ENCODE measurements at places on chromosomes 2 and 18.

DNA sequence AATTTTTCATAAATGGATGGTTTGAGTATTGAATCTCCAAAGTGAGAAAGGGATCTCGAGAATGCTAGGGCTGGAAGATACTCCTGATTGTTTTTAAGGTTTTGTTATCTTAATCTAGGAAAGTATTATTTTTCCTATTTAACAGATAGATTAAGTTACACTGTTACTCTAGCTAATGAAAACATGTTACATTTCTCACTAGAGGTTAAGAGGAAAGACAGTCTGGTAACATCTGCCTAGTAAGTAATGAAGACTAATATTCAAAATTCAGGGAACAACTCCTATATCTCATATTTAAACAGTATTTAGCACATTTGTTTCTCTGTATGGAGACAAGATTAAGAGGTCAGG, 2.0 kb downstream of the GALNT3 start:
- H3K36me3 ChIP-seq: no peaks in the 10 kb centered on the region
- no peak for DNase-seq
- no peaks in the 10 kb centered on the region for H3K27me3 ChIP-seq
- peaks cover 20% of the 10 kb centered on the region for H3K4me1 ChIP-seq
- no peak overlapping the region for H3K27ac ChIP-seq

GRCh38 chr2:230840301-230840700, 24.4 kb upstream of the ITM2C start:
- no peak for DNase-seq
- H3K4me1 ChIP-seq: no peaks in the 10 kb centered on the region
- peaks cover 3% of the 10 kb centered on the region for H3K36me3 ChIP-seq
- H3K4me3 ChIP-seq: no peak overlapping the region
- peaks cover 3% of the 10 kb centered on the region for H3K27me3 ChIP-seq
- no peak overlapping the region for H3K27ac ChIP-seq

DNA sequence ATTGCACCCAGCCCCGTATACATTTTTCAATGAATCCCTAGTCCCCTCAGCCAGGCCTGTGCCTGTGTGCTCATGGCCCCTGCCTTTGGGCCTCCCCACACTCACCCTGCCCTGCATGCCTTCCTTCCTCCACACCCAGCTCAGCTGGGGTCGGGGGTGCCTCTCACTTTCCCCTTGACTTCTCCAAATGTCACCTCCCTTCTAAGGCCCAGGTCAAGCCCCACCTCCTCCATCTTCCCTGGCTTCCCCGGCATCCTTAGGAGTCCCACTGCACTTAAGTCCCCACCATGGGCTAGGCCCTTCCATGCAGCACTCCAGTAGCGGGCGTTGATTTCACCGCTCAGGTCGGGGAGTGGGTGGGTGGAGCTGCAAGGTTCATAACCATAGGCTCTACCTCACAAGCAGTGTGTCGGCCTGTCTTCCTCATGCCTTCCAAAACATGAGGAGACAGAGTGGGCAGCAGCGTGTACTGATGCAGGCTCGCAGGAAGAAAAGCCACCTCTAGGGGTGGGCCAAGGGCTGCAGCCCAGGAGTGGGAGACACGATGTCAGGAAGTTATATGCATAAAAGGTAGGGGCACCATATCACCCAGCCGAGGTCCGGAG, 47.7 kb downstream of the DNMT3A start:
- no peaks in the 10 kb centered on the region for H3K27me3 ChIP-seq
- peaks cover 29% of the 10 kb centered on the region for H3K4me1 ChIP-seq
- peak overlapping the region; percentile 53 for H3K27ac ChIP-seq
- H3K36me3 ChIP-seq: no peaks in the 10 kb centered on the region
- peak overlapping the region; percentile 11 for H3K4me3 ChIP-seq

GRCh38 chr2:240426845-240427721, 8.4 kb upstream of the GPC1 start:
- H3K27ac ChIP-seq: no peak overlapping the region
- DNase-seq: no peak
- no peaks in the 10 kb centered on the region for H3K36me3 ChIP-seq
- no peaks in the 10 kb centered on the region for H3K4me1 ChIP-seq
- no peak overlapping the region for H3K4me3 ChIP-seq
- H3K27me3 ChIP-seq: peaks cover 14% of the 10 kb centered on the region

DNA sequence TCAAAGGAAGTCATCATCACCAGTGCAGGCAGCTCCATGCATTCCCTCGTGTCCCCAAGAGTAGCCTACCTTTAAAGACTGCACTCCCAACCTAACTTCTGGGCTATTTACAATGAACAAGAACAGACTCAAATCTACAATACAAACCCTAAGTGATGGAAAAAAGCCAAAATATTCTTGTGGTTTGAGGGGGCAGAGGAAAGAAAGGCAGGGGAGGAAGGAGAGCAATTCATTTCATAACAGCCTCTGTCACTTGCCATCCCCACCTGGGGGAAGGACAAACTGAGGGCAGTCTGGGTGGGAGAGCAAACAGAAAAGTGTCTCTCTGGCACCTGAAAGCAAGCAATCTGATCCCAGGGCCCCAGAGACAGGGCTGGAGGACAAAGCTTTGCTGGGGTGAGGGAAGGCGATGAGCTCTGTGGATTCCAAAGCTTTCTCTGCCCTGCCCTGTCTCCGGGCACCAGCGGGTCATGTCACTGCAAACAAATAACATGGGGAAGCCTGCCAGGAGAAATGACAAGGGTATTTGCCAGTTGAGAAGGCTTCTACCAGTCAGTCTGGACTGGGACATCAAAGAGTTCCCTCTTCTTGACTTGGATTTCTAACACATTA, 528.0 kb upstream of the TNP1 start:
- H3K4me1 ChIP-seq: no peaks in the 10 kb centered on the region
- DNase-seq: no peak
- peaks cover 5% of the 10 kb centered on the region for H3K36me3 ChIP-seq
- no peaks in the 10 kb centered on the region for H3K27me3 ChIP-seq

GRCh38 chr18:66729442-66730239, 125.8 kb upstream of the CDH19 start:
- no peak overlapping the region for H3K27ac ChIP-seq
- no peaks in the 10 kb centered on the region for H3K27me3 ChIP-seq
- no peak for DNase-seq
- peaks cover 1% of the 10 kb centered on the region for H3K36me3 ChIP-seq

GRCh38 chr2:70456585-70457495, 96.8 kb downstream of the TGFA start:
- no peaks in the 10 kb centered on the region for H3K4me1 ChIP-seq
- H3K27me3 ChIP-seq: peaks cover 13% of the 10 kb centered on the region
- no peak overlapping the region for H3K27ac ChIP-seq

DNA sequence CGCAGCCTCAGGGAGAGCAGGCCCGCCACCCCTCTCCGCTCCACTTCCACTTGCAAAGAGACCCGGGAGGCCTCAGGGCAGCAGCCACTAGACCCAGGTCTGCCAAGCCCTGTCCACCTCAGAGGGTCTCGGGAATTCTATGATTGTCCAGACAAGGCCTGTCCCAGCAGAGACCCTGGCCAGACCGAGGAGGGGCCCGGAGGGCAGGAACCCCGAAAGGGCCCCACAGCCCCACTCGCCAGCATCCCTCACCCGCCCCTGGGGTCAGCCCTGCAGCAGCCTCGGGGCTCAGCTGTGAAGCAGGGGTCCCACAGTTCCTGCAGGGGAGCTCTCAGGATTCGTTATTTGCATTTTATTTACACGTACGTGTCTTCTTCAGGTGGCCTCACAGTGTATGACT, 269.5 kb downstream of the EIPR1 start:
- H3K4me1 ChIP-seq: no peaks in the 10 kb centered on the region
- no peak overlapping the region for H3K4me3 ChIP-seq
- DNase-seq: no peak
- no peaks in the 10 kb centered on the region for H3K36me3 ChIP-seq
- no peaks in the 10 kb centered on the region for H3K27me3 ChIP-seq
- no peak overlapping the region for H3K27ac ChIP-seq

GRCh38 chr2:231133365-231134099, 8.7 kb upstream of the HTR2B start:
- no peak overlapping the region for H3K4me3 ChIP-seq
- no peaks in the 10 kb centered on the region for H3K36me3 ChIP-seq
- no peak for DNase-seq
- H3K27me3 ChIP-seq: no peaks in the 10 kb centered on the region
- H3K4me1 ChIP-seq: peaks cover 7% of the 10 kb centered on the region

GRCh38 chr2:110662560-110662959, 15.3 kb downstream of the BUB1 start:
- no peaks in the 10 kb centered on the region for H3K36me3 ChIP-seq
- no peak overlapping the region for H3K27ac ChIP-seq
- no peak overlapping the region for H3K4me3 ChIP-seq
- no peak for DNase-seq

GRCh38 chr18:76371301-76372203, 123.5 kb downstream of the ZNF516 start:
- no peak overlapping the region for H3K27ac ChIP-seq
- H3K27me3 ChIP-seq: no peaks in the 10 kb centered on the region
- peaks cover 20% of the 10 kb centered on the region for H3K4me1 ChIP-seq
- H3K36me3 ChIP-seq: peaks cover 3% of the 10 kb centered on the region
- DNase-seq: no peak

- peaks cover 3% of the 10 kb centered on the region for H3K27me3 ChIP-seq
- no peaks in the 10 kb centered on the region for H3K4me1 ChIP-seq
- H3K4me3 ChIP-seq: no peak overlapping the region
- H3K36me3 ChIP-seq: no peaks in the 10 kb centered on the region
Measured at GRCh38 chr2:2048461-2048860, 282.6 kb downstream of the MYT1L start.

DNA sequence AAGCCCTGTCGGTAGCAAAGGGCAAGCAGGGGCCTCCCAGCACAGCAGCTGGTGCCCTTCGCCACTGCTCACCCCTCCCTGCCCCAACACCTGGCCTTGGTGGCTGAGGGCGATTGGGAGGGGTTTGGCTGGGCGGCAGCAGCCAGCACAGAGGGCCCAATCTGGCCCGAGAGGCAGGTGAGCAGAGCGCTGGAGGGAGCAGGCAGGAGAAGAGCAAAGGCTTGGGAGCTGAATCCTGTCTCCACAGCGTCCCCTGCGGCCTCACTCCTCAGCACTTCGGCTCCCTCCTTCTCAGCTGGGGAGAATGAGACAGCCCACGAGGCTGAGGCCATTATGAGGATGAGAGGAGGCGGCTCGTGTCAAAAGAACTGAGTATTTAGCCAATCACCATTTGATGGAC, 74.9 kb upstream of the TAF1B start:
- no peak for DNase-seq
- H3K27me3 ChIP-seq: peaks cover 10% of the 10 kb centered on the region
- no peak overlapping the region for H3K27ac ChIP-seq

DNA sequence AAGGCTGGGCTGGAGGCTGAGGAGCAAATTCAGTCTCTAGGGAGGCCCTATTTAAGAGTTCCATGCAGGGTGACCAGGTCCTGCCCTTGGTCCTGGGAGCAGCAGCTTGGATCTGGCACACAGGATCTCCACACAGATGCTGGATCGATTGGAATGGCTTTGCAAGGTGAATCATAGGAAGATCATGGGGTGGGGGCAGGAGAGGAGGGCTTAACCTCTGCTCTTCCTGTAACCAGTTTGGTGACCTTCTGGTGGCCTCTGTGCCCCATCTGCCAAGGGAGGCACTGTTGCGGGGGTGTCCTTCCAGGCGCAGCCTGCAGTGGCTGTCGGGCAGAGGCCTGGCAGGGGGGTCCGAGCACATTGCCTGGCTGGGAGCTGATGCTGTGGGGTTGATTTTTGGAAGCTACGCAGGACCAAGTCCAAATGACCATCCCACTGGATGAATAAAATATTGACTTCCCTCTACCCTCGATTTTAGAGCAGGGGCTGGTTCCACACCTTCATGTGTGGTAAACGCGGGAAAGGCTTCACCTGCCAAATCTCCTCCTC, 79.7 kb downstream of the EDAR start:
- H3K27me3 ChIP-seq: peaks cover 6% of the 10 kb centered on the region
- H3K27ac ChIP-seq: no peak overlapping the region
- no peak overlapping the region for H3K4me3 ChIP-seq
- H3K4me1 ChIP-seq: no peaks in the 10 kb centered on the region
- DNase-seq: no peak

DNA sequence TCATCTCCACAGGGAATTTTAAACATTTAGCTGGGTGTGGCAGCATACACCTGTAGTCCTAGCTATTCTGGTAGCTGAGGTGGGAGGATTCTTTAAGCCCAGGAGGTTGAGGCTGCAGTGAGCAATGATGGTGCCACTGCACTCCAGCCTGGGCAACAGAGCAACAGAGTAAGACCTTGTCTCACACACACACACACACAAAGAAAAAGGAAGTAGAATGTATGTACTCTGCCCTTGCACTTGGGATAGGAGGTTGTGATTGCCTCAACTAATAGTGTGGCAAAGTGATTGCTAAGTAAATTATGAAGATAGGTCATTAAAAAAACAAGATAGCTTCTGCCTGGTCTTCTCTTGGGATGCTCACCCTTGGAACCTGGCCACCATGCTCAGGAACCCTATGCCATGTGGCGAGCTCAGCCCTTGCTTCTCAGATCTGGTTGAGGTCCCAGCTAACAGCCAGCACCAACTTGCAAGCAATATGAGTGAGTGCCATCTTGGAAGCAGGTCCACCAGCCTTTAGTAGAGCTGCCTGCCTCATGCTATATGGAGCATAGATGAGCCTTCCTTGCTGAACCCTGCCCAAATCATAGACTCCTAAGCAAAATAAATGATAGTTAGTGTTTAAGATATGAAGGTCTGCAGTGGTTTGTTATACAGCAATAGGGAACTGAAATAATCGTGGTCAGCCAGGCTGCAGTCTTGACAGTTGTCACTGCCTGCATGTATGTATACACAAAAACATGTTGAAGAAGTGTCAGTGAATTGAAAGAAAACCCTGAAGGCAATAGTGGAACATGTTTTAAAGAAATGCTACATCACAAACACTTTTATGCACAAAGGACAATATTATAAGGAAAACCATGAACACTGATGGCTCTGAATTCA, 30.1 kb upstream of the PNO1 start:
- no peaks in the 10 kb centered on the region for H3K27me3 ChIP-seq
- peaks cover 22% of the 10 kb centered on the region for H3K4me1 ChIP-seq
- peaks cover 3% of the 10 kb centered on the region for H3K36me3 ChIP-seq

DNA sequence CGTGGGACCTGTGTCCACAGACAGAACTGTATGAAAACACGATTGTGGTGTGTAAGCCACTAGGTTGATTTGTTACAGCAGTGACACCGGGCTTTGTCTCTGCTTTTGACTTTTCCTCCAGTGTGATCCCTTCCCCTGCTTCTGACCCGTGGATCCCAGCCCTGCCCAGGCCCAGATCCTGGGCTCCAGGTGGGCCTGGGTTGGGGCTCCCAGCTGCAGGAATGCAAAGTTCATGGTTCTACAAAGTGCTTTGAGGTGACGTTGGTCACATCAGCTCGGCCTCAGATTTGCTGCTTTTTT, 26.8 kb downstream of the HPCAL1 start:
- H3K36me3 ChIP-seq: peaks cover 5% of the 10 kb centered on the region
- H3K27me3 ChIP-seq: no peaks in the 10 kb centered on the region
- peak overlapping the region; percentile 92 for H3K27ac ChIP-seq
- H3K4me3 ChIP-seq: peak overlapping the region; percentile 85
- H3K4me1 ChIP-seq: peaks cover 75% of the 10 kb centered on the region

Data from memory B cell (primary cell).